ENCODE measurements at places on chromosomes 5 and 9. TPM values are rescaled to one million over a fixed set of nuclear protein-coding genes. Genes with fewer than 3 reads are reported as not detected.

The IFNA14 gene
- not detected for total RNA-seq

The TTLL11 gene
- 9.1 TPM for total RNA-seq

The GARNL3 gene
- total RNA-seq, result 1.3 TPM

The TAF11L10 gene
- total RNA-seq, result not detected

The NUTM2G gene
- not detected for total RNA-seq

The KIF20A gene
- 12.2 TPM for total RNA-seq

The KIAA0825 gene
- 5.5 TPM for total RNA-seq

The DTWD2 gene
- total RNA-seq, result 4.1 TPM

The GPX3 gene
- total RNA-seq, result 18.4 TPM

The ZNF474 gene
- total RNA-seq, result 0.33 TPM

The LSM11 gene
- 3.5 TPM for total RNA-seq

The CARTPT gene
- not detected for total RNA-seq

The SVEP1 gene
- 150 TPM for total RNA-seq

The ACSL6 gene
- not detected for total RNA-seq

The BAAT gene
- total RNA-seq, result not detected

The WNT8A gene
- total RNA-seq, result not detected

The ADAMTS12 gene
- total RNA-seq, result 12.1 TPM

The GABRB2 gene
- total RNA-seq, result not detected

The SLC45A2 gene
- total RNA-seq, result not detected

The CCDC192 gene
- not detected for total RNA-seq

The SLC25A48 gene
- total RNA-seq, result not detected

The PRRC2B gene
- total RNA-seq, result 79.9 TPM

The SV2C gene
- total RNA-seq, result not detected

The MLANA gene
- total RNA-seq, result not detected

The CYLC2 gene
- total RNA-seq, result not detected

The APBB3 gene
- total RNA-seq, result 20.2 TPM

The SOX30 gene
- under 0.01 TPM for total RNA-seq

The PRRX2 gene
- 50.0 TPM for total RNA-seq

The SELENOP gene
- total RNA-seq, result 703 TPM

The AK6 gene
- 20.7 TPM for total RNA-seq

The FBN2 gene
- total RNA-seq, result 78.2 TPM

The FAM169A gene
- 0.17 TPM for total RNA-seq

The ACTL7A gene
- total RNA-seq, result not detected

The CA9 gene
- total RNA-seq, result 2.3 TPM

The ITK gene
- total RNA-seq, result not detected

The SPATA31C1 gene
- not detected for total RNA-seq

The TAF9 gene
- total RNA-seq, result 88.9 TPM

The EGFLAM gene
- 3.0 TPM for total RNA-seq
